ENCODE measurements at places on chromosomes 5 and 9. TPM values are rescaled to one million over a fixed set of nuclear protein-coding genes. Genes with fewer than 3 reads are reported as not detected.

Gene PARP8
- 39.5 TPM for total RNA-seq

Gene TCF7
- under 0.01 TPM for total RNA-seq

Gene CDH12
- not detected for total RNA-seq

Gene DPH7
- total RNA-seq: 22.6 TPM

Gene NR6A1
- 0.19 TPM for total RNA-seq

Gene RRAGA
- 103 TPM for total RNA-seq

Gene DIPK1B
- total RNA-seq: 12.1 TPM

Gene LRRC19
- total RNA-seq: not detected

Gene XPA
- 4.8 TPM for total RNA-seq

Gene CFAP77
- not detected for total RNA-seq

Gene TRIM7
- total RNA-seq: 3.1 TPM

Gene SLC45A2
- not detected for total RNA-seq

Gene C5
- total RNA-seq: 3.7 TPM

Gene TAF1L
- not detected for total RNA-seq

Gene UBE2QL1
- total RNA-seq: not detected

Gene C5orf63
- 1.7 TPM for total RNA-seq

Gene MLANA
- not detected for total RNA-seq

Gene TOR1B
- 41.4 TPM for total RNA-seq

Gene CEL
- total RNA-seq: under 0.01 TPM

Gene NPR2
- total RNA-seq: 18.3 TPM

Gene NEUROG1
- total RNA-seq: not detected

Gene CNTNAP3
- total RNA-seq: 2.9 TPM

Gene SPINK5
- total RNA-seq: not detected

Gene N4BP3
- 0.85 TPM for total RNA-seq

Gene GADD45G
- total RNA-seq: 0.38 TPM

Gene C5orf58
- total RNA-seq: not detected

Gene FCN2
- total RNA-seq: not detected

Gene PCA3
- total RNA-seq: under 0.01 TPM

Gene SV2C
- under 0.01 TPM for total RNA-seq

Gene REEP2
- 7.5 TPM for total RNA-seq

Gene DOCK8
- 0.19 TPM for total RNA-seq

Gene GTF3C5
- total RNA-seq: 31.3 TPM

Gene FOXD4L3
- total RNA-seq: under 0.01 TPM

Gene PCDHB15
- 0.38 TPM for total RNA-seq

Gene PGM5
- total RNA-seq: 33.5 TPM

Gene ZNF367
- total RNA-seq: 11.9 TPM

Gene BRINP1
- total RNA-seq: 0.56 TPM

Gene FGF1
- 9.6 TPM for total RNA-seq

Gene BSPRY
- not detected for total RNA-seq

Gene CMYA5
- total RNA-seq: under 0.01 TPM

Gene PRUNE2
- 67.7 TPM for total RNA-seq

Gene SPINK1
- total RNA-seq: not detected

Gene SLC6A3
- total RNA-seq: not detected

Gene PTGS1
- total RNA-seq: 71.3 TPM

Gene HMMR
- 11.8 TPM for total RNA-seq

Gene DOLK
- 24.0 TPM for total RNA-seq

Gene TMEM215
- total RNA-seq: not detected

Gene TNFAIP8
- total RNA-seq: 32.6 TPM

Gene HACD4
- total RNA-seq: 3.5 TPM

Gene PCDHB12
- 0.28 TPM for total RNA-seq

Gene HEMGN
- total RNA-seq: not detected

Gene AK1
- 40.3 TPM for total RNA-seq

Gene SLC34A3
- total RNA-seq: not detected

Gene PTCD2
- 10.2 TPM for total RNA-seq

Gene CXCL14
- total RNA-seq: under 0.01 TPM
